ENCODE measurements at places on chromosomes 3 and 15.

DNA sequence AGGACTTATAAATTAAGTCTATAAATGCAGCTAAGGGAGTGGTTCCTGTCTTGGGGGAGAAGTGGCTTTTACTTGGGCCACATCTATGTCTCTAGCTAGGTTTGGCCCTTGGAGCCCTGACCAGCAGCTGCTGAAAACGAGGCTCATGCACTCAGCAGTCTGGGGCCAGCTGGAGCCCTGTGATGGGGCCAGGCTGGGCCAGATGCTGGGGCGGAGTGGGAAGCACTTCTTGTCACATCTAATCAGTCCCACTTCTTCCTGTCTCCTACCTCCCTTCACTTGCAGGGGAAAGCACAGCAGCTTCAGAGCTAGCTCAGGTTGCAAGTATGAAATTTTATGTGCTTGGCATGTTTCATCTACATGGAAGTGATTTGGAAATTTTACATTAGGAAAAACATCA is 209.9 kb upstream of the ROPN1 start:
- DNase-seq: no peak

DNA sequence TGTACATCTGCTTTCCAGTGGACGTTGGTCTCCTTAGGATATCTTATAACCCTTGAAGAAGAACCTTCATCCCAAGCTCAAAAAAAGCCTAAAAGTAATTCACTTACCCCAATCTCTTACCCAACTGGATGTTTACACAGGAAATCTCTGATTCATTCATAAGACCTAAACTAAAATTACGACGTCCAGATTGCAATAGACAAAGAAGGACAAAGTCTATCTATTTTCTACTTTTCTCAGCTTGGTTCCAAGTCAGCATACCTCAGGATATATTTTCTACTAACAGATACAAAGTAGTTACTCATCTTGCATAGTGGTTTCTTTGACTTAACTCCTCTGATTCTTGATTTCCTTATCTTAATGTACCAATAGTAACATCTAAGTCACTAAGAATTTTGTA is 669.9 kb downstream of the OTOL1 start:
- DNase-seq: no peak

DNA sequence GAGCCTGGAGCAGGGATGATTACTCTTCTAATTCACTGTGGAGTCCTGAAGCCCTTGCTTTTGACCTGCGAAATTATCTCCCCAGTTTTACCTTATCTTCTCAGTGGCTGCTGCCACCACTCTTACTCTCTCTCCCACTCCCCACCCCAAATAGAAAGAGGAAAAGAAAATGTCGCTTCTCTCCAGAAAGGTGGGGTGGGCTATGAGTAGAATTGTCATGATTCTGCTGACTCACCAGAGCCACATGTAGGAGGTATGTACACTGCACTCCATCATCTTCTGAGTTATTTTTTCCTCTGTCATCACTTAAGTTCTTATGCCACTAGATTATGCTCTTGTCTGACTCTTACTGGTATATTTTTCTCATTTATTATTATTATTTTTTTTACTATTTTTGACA is 43.9 kb upstream of the TMEM158 start:
- DNase-seq: no peak

DNA sequence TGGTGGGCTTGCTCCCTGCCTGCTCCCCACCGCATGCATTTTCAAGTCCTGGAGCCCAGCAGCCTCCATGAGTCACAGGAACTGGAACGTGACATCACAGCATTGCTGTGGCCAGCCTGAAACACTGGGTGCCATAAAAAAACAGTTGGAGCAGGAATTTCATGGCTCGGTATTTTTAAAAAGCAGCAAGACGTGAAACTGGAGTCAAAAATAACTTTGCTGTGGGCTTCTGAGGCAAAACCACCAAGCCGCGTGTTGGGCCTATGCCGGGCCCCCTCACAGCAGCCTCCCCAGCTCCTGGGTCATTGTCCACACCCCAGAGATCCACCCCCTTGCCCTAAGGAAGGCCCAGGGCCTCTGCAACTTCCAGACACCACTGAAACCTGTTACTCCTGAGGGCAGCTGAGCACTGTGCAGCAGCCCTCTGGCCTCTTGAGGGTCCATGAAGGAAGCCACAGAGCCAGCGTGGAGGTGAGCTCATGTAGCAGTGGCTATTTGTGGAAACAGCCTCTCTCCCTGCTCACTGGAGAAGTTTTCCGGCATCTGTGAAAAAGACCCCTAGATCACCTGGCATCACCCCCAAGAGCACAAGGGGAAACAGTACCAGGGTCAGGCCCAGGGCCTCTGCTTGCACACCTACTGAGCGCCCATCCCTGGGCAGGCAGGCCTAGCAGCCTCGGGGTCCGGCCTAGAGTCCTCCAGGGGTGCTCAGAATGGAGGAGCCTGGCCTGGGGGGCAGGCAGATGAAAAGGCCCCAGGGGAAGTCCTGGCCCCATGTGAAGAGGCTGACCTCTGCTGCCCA is 34.0 kb upstream of the DUSP7 start:
- DNase-seq: no peak

- DNase-seq: no peak
Measured at GRCh38 chr15:96358821-96359615, 28.5 kb downstream of the NR2F2 start.

DNA sequence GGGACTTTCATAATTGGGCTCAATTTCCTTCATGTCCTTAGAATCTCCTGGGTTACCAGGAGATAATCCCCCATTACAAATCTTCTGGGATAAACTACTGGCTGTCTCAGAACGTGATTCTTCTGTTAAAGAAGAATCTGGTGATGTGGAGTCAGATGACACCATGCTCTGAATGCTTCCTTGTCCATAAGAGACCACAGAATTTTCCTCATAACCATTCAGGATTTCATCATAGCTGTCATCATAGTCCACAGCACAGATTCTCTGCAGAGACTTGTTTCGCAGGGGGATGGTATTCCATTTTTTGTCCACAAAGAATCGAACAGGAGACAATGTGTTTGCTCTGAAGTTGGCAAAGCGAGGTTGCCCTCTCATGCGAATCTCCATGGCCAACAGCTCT is 109.8 kb upstream of the TSPAN3 start:
- DNase-seq: no peak

DNA sequence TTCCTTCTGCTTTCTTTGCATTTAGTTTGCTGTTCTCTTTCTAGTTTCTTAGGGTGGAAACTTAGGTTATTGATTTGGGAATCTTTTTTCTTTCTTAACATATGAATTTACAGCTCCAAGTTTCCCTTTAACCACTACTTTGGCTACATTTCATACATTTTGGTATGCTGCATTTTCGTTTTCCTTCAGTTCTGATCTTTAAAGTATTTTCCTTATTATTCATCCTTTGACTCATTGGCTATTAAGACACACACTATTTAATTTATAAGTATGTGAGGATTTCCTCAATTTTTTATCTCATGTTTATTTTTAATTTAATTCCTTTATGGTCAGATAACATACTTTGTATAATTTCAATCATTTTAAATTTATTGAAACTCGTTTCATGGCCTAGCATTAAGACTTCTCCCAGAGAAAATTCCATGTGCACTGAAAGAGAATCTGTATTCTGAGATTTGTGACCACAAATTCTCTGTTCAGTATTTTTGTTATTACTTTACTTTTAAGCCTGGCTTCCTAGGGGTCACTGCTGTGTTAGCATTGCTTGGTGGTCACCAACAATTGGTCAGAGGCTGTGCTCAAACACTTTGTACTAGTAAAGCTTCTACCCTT is 87.7 kb downstream of the CFAP20DC start:
- DNase-seq: no peak

- no peak for DNase-seq
Measured at GRCh38 chr3:66261355-66261754, 40.6 kb downstream of the SLC25A26 start.

GRCh38 chr3:176570992-176571391 is 626.3 kb downstream of the TBL1XR1 start:
- no peak for DNase-seq

- no peak for DNase-seq
Measured at GRCh38 chr3:63430875-63431274, 152.8 kb downstream of the SYNPR start.

DNA sequence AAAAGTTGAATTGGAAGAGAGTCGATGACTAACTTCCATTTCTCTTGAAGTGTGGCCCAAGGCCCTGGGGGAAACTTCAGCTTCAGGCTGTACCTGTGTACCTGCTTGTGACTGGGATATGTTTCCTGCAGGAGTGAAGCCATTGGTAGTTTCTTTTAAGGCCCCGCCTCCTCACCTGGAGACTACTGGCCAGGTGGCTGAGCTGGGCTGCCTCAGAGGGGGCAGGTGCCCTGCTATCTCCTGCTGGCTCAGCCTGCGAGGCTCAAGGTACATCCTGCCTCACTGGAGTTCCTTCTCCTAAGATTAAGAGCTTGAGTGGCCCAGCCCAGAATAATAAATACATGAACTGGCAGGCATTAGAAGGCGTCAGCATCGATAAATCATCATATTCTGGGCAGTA is 121.6 kb upstream of the ROPN1 start:
- no peak for DNase-seq

DNA sequence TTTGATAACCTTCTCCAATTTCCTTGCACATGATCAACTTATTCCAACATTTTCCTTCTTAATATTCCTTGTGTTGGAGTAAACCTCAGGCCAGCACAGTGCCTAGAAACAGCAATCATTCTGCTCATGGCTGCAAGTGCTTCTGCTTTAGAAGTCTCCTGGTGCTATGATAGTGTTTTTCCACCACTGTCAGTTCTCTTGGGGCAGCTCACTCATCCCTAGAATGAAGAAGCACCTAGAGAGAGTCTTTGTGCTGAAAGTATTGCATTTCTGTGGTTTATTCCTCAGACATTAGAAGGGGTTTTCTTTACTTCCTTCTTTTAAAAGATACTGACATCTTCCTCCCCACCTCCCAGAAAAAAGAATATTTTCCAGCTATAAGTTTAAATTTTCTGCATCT is 183.5 kb downstream of the RYR3 start:
- no peak for DNase-seq

GRCh38 chr15:59917504-59918157 is 86.5 kb upstream of the FOXB1 start:
- DNase-seq: no peak

DNA sequence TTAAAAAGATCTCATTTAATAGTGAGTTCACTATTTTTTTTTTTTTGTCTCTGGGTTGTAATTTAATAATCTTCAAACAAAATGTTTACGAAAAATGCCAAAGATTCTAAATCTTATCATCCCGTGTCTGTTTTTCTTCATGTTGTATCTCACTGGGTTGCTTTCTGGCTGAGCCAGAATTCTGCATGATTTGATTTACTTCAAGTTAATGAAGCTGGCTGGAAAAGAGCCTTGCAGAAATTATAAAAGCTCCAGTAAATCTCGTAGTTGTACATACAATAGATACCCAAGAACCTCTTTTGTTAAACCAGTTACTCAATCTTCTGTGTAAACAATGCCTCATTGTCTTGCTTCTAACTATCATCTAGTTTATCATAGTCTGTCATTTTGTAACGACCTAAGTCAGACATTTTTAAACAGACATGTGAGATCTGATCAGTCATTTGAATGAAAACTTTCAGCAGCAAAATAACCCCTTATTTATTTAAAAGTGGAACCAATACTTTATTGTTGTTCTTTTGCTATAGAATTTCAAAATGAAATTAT is 249.0 kb downstream of the MCTP2 start:
- DNase-seq: no peak

- no peak for DNase-seq
Measured at GRCh38 chr3:193744048-193744821, 151.2 kb downstream of the OPA1 start.

DNA sequence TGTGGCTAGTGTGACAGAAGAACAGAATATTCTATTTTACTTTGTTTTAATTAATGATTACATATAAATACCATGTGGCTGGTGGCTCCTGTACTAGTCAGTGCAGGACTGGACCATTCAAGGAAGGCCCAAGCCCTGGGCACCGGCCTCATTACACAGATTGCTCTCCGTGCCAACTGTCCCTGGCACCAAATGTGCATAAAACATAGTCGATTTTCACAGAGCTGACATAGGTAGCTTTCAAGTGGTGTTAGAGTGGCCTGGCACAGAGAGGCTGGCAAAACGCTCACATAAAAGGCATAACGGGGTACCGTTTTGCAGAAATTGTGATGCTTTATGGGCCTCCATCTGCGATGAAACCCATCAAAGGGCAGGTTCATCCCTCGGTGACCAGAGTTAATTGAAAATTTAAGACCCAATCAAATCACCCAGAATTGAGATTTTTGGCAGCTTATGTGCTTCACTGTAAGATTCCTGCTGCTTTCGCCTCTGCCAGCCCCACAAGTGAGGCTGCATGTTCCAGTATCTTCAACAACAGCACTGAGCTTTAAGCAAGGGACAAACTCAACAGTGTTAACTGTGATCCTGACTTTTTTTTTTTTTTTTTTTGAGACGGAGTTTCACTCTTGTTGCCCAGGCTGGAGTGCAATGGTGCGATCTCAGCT is 25.9 kb downstream of the RFTN1 start:
- no peak for DNase-seq

GRCh38 chr3:49032646-49033304 is 3.6 kb upstream of the IMPDH2 start:
- DNase-seq: no peak

Measured in frontal cortex (tissue), 4 donors.